Thoracic aorta (tissue), 2 donors: ENCODE measurements at places on chromosomes 2 and 18.

GRCh38 chr18:47794725-47795433 lies 135.6 kb downstream of the SMAD2 start:
- peak overlapping the region; percentile 30 for H3K4me3 ChIP-seq
- H3K27ac ChIP-seq: no peak overlapping the region
- DNase-seq: no peak
- no peaks in the 10 kb centered on the region for H3K36me3 ChIP-seq

GRCh38 chr2:70474256-70474848 lies 79.3 kb downstream of the TGFA start:
- no peaks in the 10 kb centered on the region for H3K4me1 ChIP-seq
- H3K36me3 ChIP-seq: no peaks in the 10 kb centered on the region

GRCh38 chr2:77028032-77028600 lies 494.1 kb downstream of the LRRTM4 start:
- H3K27me3 ChIP-seq: no peaks in the 10 kb centered on the region
- no peak for DNase-seq
- no peaks in the 10 kb centered on the region for H3K36me3 ChIP-seq
- H3K27ac ChIP-seq: no peak overlapping the region
- no peaks in the 10 kb centered on the region for H3K4me1 ChIP-seq
- no peak overlapping the region for H3K4me3 ChIP-seq

GRCh38 chr2:64442801-64443429 lies 11.0 kb upstream of the LGALSL start:
- H3K4me1 ChIP-seq: no peaks in the 10 kb centered on the region
- no peaks in the 10 kb centered on the region for H3K36me3 ChIP-seq
- no peaks in the 10 kb centered on the region for H3K27me3 ChIP-seq
- no peak for DNase-seq
- H3K27ac ChIP-seq: no peak overlapping the region
- H3K4me3 ChIP-seq: no peak overlapping the region

GRCh38 chr18:62837011-62837410 lies 121.7 kb downstream of the PHLPP1 start:
- H3K27ac ChIP-seq: no peak overlapping the region
- DNase-seq: no peak
- H3K36me3 ChIP-seq: no peaks in the 10 kb centered on the region
- no peaks in the 10 kb centered on the region for H3K27me3 ChIP-seq
- H3K4me3 ChIP-seq: no peak overlapping the region
- H3K4me1 ChIP-seq: peaks cover 4% of the 10 kb centered on the region

DNA sequence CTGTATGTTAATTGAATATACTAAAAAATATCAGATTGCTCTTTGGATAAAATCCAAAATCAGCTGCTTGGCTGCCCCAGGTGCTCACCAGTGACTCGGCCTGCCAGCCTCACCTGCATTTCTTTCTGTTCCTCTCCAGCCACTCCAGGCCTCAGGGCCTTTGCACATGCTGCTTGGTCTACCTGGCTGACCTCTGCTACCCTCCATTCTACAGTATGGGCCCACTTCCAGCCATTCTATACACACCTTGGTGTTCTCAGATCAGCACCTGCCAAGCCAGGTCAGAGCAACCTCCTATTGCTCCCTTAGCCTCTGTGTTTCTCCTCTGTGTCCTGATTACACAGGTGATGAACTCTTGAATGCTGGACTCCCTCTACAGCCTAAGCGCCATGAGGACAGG lies 106.6 kb upstream of the TWIST2 start:
- no peaks in the 10 kb centered on the region for H3K4me1 ChIP-seq
- no peak overlapping the region for H3K27ac ChIP-seq
- H3K36me3 ChIP-seq: no peaks in the 10 kb centered on the region
- H3K4me3 ChIP-seq: no peak overlapping the region
- no peak for DNase-seq

GRCh38 chr2:231117922-231118613 lies 6.8 kb downstream of the HTR2B start:
- no peak overlapping the region for H3K4me3 ChIP-seq
- H3K36me3 ChIP-seq: no peaks in the 10 kb centered on the region
- DNase-seq: no peak
- H3K27me3 ChIP-seq: no peaks in the 10 kb centered on the region
- H3K4me1 ChIP-seq: no peaks in the 10 kb centered on the region

- H3K4me3 ChIP-seq: no peak overlapping the region
- H3K27me3 ChIP-seq: no peaks in the 10 kb centered on the region
- no peak for DNase-seq
- no peaks in the 10 kb centered on the region for H3K36me3 ChIP-seq
Observed at GRCh38 chr2:78941751-78942150, 83.8 kb upstream of the REG3G start.

- no peak overlapping the region for H3K27ac ChIP-seq
- DNase-seq: no peak
- H3K36me3 ChIP-seq: no peaks in the 10 kb centered on the region
- H3K4me3 ChIP-seq: no peak overlapping the region
- H3K4me1 ChIP-seq: peaks cover 6% of the 10 kb centered on the region
- no peaks in the 10 kb centered on the region for H3K27me3 ChIP-seq
Observed at GRCh38 chr2:111940333-111941196, 42.2 kb downstream of the MERTK start.

GRCh38 chr2:37573451-37574388 lies 97.7 kb downstream of the CDC42EP3 start:
- peaks cover 12% of the 10 kb centered on the region for H3K4me1 ChIP-seq

DNA sequence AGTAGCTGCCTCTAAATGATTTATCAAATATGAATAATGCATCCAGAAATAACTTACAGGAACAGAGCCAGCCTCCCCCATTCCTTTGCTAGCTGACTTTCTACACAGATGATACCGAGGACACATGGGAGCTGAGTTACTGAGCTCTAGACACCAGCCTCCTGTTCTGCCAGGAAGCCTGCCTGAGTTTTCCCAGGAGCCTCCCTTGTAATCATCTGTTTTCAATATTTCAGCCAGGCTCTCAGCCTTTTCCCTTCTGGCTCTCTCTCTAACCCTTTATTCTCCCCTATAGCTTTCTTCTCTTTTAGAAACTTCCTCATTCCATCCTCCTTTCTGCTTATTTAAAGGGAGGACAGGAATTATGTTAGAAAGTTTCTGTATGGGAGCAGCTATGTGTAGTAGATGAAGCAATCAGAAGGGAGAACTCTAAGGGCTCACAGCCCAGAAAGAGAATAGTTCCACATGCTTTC lies 911.6 kb downstream of the TDRD15 start:
- no peak overlapping the region for H3K4me3 ChIP-seq
- no peak for DNase-seq
- H3K27ac ChIP-seq: no peak overlapping the region

DNA sequence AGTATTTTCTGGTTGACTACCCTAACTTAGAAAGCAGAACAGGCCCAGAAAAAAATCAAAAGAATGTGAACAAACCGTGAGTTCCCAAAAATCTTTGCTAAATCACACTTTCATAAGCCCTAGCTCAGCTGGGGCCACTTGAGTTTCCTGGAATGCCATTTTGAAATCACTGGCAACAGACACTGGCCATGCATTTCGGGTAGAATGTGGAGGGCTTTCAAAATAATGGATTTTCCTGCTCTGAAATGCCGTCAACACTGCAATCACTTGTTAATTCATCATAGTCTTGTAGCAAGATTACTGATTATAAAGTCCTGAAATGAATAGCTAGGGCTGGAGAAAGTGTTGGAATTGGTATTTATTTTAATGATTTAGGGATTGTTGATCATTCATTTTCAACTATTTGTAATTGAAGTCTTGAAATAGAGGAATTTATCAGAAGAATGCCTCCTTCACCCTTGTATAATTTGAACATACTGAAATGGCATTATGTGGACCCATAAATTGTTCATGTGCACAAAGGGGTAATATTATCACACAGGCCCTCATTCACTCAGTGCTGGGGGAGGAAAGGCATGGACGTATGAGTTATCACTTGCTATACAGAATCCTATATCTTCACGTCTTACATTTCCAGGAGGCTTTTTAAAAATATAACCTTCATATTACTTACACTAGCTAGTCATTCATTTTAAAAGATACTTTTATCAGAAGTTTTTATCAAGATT lies 134.8 kb downstream of the DTNA start:
- DNase-seq: no peak
- H3K36me3 ChIP-seq: no peaks in the 10 kb centered on the region
- H3K4me3 ChIP-seq: no peak overlapping the region
- no peak overlapping the region for H3K27ac ChIP-seq
